Heart left ventricle (tissue), 16 donors: ENCODE measurements at places on chromosomes 13 and 19. TPM values are rescaled to one million over a fixed set of nuclear protein-coding genes. Genes with fewer than 3 reads are reported as not detected.

- H3K27ac ChIP-seq, result no peak overlapping the region
- no peaks in the 10 kb centered on the region for H3K27me3 ChIP-seq
- peaks cover 9% of the 10 kb centered on the region for H3K36me3 ChIP-seq
- H3K4me3 ChIP-seq, result no peak overlapping the region
Measured at GRCh38 chr13:100301418-100301817, 212.5 kb downstream of the PCCA start.

GRCh38 chr13:61466280-61466679 lies 50.6 kb upstream of the PCDH20 start:
- no peak overlapping the region for H3K4me3 ChIP-seq
- H3K4me1 ChIP-seq, result no peaks in the 10 kb centered on the region
- H3K36me3 ChIP-seq, result no peaks in the 10 kb centered on the region
- DNase-seq, result no peak
- no peak overlapping the region for H3K27ac ChIP-seq

DNA sequence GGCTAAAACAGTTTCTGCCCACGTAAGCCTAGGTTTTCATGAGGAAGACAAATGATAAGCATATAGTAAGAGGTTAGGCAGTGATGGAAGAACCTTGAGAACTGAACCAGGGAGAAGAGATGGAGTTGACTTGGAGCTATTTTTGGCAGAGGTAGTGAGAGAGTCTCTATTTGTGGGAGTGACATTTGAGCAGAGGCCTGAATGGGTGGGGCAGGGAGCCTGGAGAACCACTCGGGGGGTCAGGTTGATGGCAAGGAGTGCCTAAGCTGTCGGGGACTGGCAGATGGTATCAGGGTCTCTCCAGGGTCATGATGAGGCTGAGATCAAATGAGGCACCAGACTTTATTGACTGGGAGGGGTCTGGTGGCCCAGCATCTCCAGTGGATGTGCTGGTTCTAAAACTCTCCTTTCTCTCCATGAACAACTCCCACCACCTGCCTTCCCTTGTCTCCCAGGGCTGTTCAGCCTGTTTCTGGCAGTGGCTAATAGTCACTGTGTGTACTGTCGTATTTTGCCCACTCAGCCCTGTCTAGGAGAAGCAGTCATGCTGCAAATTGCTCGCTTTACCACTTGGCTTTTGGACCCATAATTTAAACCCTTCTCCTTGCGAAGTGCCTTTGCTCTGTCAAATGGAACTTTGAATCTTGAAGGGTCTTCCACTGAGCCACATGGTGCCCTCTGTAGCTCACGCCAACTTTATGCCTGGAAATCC lies 3.6 kb downstream of the MAU2 start:
- peak overlapping the region; percentile 62 for H3K27ac ChIP-seq
- DNase-seq, result no peak
- H3K4me1 ChIP-seq, result peaks cover 20% of the 10 kb centered on the region
- H3K36me3 ChIP-seq, result peaks cover 60% of the 10 kb centered on the region

- H3K4me1 ChIP-seq, result peaks cover 15% of the 10 kb centered on the region
- DNase-seq, result no peak
- H3K4me3 ChIP-seq, result no peak overlapping the region
- H3K27ac ChIP-seq, result no peak overlapping the region
- no peaks in the 10 kb centered on the region for H3K27me3 ChIP-seq
- no peaks in the 10 kb centered on the region for H3K36me3 ChIP-seq
Measured at GRCh38 chr19:45139286-45140143, 21.3 kb downstream of the NKPD1 start.

The PINLYP gene
- 0.87 TPM for total RNA-seq

- peak overlapping the region; percentile 47 for H3K27ac ChIP-seq
- H3K4me1 ChIP-seq, result peaks cover 4% of the 10 kb centered on the region
- no peak overlapping the region for H3K4me3 ChIP-seq
- no peak for DNase-seq
- peaks cover 7% of the 10 kb centered on the region for H3K36me3 ChIP-seq
Measured at GRCh38 chr13:46684287-46685001, 112.5 kb downstream of the ESD start.

- no peaks in the 10 kb centered on the region for H3K36me3 ChIP-seq
- H3K4me1 ChIP-seq, result no peaks in the 10 kb centered on the region
- H3K27ac ChIP-seq, result no peak overlapping the region
- no peak for DNase-seq
- H3K27me3 ChIP-seq, result no peaks in the 10 kb centered on the region
Measured at GRCh38 chr13:50617134-50617721, 226.3 kb downstream of the DLEU7 start.

The CGB3 gene
- total RNA-seq, result not detected

- no peak for DNase-seq
- H3K4me1 ChIP-seq, result peaks cover 25% of the 10 kb centered on the region
- no peaks in the 10 kb centered on the region for H3K27me3 ChIP-seq
- H3K27ac ChIP-seq, result no peak overlapping the region
- no peak overlapping the region for H3K4me3 ChIP-seq
Measured at GRCh38 chr19:47351548-47351947, 2.4 kb downstream of the DHX34 start.

The CGB2 gene
- total RNA-seq, result not detected

DNA sequence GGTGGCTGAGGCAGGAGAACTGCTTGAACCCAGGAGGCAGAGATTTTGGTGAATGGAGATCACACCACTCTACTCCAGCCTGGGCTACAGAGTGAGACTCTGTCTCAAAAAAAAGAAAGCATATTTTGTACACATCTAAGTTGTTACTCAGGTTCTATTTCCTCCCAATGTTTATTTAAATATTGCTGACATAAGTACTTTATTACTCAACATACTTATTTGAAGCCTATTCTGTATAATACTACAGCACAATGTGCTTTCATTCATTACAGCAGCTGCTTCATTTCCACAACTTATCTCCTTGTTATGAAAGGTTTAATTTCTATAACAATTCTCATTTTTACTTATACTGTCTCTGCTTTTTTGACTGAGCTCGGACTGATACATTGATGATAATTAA lies 495.7 kb downstream of the SLITRK1 start:
- H3K4me1 ChIP-seq, result no peaks in the 10 kb centered on the region
- DNase-seq, result no peak
- H3K27me3 ChIP-seq, result no peaks in the 10 kb centered on the region
- no peaks in the 10 kb centered on the region for H3K36me3 ChIP-seq
- no peak overlapping the region for H3K27ac ChIP-seq

The REEP6 gene
- total RNA-seq, result 1.9 TPM

DNA sequence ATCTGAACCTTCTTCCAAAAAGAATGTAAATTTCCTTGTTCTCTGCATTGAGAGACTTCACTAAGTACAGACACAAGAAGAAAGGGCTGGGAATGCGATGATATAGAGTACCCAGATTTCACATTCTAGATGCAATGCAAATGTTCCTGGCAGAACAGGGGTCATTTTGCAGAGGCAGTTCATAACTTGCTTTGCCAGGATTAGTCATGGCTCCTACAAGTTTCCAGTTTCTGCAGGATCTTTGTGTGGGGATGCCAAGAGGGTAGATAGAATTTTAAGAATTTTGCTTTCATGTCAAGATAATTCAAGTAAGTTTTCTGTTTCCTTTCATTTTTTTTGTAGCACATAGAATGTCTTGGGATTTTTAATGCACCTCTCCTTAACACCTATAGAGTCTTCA lies 181.2 kb downstream of the FGF9 start:
- H3K4me1 ChIP-seq, result no peaks in the 10 kb centered on the region
- no peaks in the 10 kb centered on the region for H3K27me3 ChIP-seq
- no peak overlapping the region for H3K4me3 ChIP-seq
- DNase-seq, result no peak

- H3K4me3 ChIP-seq, result no peak overlapping the region
- peaks cover 58% of the 10 kb centered on the region for H3K36me3 ChIP-seq
- H3K27me3 ChIP-seq, result no peaks in the 10 kb centered on the region
Measured at GRCh38 chr13:48043789-48044503, 6.4 kb downstream of the NUDT15 start.

The CEACAM7 gene
- total RNA-seq, result not detected

The ZNF491 gene
- 2.5 TPM for total RNA-seq

GRCh38 chr19:3469638-3470499 lies 10.5 kb downstream of the SMIM24 start:
- no peak overlapping the region for H3K27ac ChIP-seq
- no peak for DNase-seq
- peaks cover 5% of the 10 kb centered on the region for H3K4me1 ChIP-seq
- H3K4me3 ChIP-seq, result no peak overlapping the region
- H3K36me3 ChIP-seq, result no peaks in the 10 kb centered on the region

DNA sequence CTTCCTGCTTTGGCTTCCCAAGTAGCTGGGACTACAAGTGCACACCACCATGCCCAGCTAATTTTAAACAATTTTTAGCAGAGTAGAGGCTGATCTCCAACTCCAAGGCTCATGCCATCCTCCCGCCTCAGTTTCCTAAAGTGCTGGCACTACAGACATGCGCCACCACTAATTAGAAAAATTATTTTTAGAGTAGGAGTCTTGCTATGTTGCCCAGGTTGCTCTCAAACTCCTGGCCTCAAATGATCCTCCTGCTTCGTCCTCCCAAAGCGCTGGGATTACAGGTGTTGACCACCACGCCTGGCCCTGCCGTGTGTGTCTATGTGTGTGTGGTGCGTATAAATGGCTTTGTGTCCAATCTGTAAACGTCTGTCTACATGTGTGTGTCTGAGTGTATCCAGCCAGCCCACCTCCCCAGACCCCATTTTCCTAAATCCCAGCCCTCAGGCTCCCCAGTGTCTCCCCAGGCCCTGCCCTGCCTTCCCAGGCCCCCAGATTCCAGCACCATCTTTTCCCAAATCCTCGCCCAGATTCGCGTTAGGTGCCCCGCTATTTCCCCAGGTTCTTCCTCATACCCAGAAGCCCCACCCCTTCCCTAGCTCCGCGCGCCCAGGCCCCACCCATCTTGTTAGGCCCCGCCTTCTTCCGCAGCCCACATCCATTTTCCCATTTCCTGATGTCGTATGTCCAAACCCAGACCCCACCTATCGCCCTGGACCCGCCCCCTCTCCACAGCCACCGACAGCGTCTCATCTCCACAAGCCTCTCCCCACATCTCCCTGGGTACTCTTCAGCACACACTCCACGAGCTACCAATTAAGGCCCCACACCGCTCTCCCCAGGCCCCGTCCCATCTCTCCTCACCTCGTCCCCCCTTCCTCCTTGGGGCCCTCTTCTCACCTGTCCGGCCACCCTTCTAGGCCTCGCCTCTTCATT lies 24.9 kb downstream of the SLC8A2 start:
- no peaks in the 10 kb centered on the region for H3K36me3 ChIP-seq
- DNase-seq, result no peak
- H3K27me3 ChIP-seq, result peaks cover 89% of the 10 kb centered on the region
- no peak overlapping the region for H3K4me3 ChIP-seq
- H3K27ac ChIP-seq, result no peak overlapping the region
- H3K4me1 ChIP-seq, result no peaks in the 10 kb centered on the region

DNA sequence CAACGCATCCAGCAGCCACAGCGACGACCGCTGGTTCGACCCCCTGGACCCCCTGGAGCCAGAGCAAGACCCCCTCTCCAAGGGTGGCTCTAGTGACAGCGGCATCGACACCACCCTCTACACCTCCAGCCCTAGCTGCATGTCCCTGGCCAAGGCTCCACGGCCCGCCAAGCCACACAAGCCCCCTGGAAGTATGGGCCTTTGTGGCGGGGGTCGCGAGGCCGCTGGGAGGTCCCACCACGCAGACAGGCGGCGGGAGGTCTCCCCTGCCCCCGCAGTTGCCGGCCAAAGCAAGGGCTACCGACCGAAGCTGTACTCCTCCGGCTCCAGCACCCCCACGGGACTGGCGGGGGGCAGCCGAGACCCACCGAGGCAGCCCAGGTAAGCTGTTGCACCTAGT lies 59.5 kb downstream of the DPF1 start:
- DNase-seq, result no peak
- H3K27me3 ChIP-seq, result no peaks in the 10 kb centered on the region
- H3K4me1 ChIP-seq, result no peaks in the 10 kb centered on the region
- peaks cover 48% of the 10 kb centered on the region for H3K36me3 ChIP-seq
- no peak overlapping the region for H3K27ac ChIP-seq

- no peak for DNase-seq
- H3K4me1 ChIP-seq, result peaks cover 35% of the 10 kb centered on the region
- H3K4me3 ChIP-seq, result peak overlapping the region; percentile 40
- no peaks in the 10 kb centered on the region for H3K27me3 ChIP-seq
- no peak overlapping the region for H3K27ac ChIP-seq
- H3K36me3 ChIP-seq, result no peaks in the 10 kb centered on the region
Measured at GRCh38 chr19:34838753-34839431, 65.9 kb upstream of the ZNF599 start.

The TNFSF13B gene
- 1.0 TPM for total RNA-seq

- DNase-seq, result no peak
- H3K27me3 ChIP-seq, result no peaks in the 10 kb centered on the region
- no peaks in the 10 kb centered on the region for H3K4me1 ChIP-seq
Measured at GRCh38 chr13:67769987-67770341, 539.8 kb upstream of the PCDH9 start.

GRCh38 chr19:12015015-12015752 lies 20.3 kb downstream of the ZNF433 start:
- H3K36me3 ChIP-seq, result peaks cover 51% of the 10 kb centered on the region
- no peaks in the 10 kb centered on the region for H3K4me1 ChIP-seq
- DNase-seq, result no peak
- H3K4me3 ChIP-seq, result no peak overlapping the region

DNA sequence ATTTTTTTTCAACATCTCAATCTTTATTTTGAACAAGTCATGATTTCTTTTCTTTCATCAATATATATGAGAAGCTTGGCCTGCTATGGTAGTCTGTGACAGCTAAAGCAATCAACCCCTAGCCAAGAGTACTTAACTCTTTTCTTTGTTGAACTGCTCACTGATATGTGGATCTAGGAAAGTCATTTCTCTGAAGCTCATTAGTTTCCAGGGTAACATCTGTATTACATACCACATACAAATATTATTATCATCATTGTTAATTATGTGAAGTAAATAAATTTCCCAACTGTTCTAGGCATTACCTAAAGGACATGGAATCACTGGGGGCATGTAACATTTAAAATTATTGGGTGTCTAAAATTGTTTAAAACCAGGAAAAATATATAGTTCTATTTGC lies 267.3 kb downstream of the DCT start:
- H3K4me1 ChIP-seq, result no peaks in the 10 kb centered on the region
- no peak for DNase-seq
- H3K4me3 ChIP-seq, result no peak overlapping the region
- H3K27me3 ChIP-seq, result no peaks in the 10 kb centered on the region
- no peaks in the 10 kb centered on the region for H3K36me3 ChIP-seq

The HSH2D gene
- not detected for total RNA-seq

GRCh38 chr13:99061411-99061810 lies 83.5 kb upstream of the DOCK9 start:
- no peaks in the 10 kb centered on the region for H3K27me3 ChIP-seq
- peaks cover 22% of the 10 kb centered on the region for H3K4me1 ChIP-seq
- H3K4me3 ChIP-seq, result no peak overlapping the region
- no peak overlapping the region for H3K27ac ChIP-seq

The AMER2 gene
- not detected for total RNA-seq

The PLPP2 gene
- 0.65 TPM for total RNA-seq

The RGS9BP gene
- total RNA-seq, result 4.2 TPM
